Muscle of arm (tissue), 14 donors: ENCODE measurements at places on chromosomes 1 and 21. TPM values are rescaled to one million over a fixed set of nuclear protein-coding genes. Genes with fewer than 3 reads are reported as not detected.
A peak's percentile ranks its signal among the peaks of the same experiment; 100 is the strongest.

- no peak for DNase-seq
Observed at GRCh38 chr1:66351478-66351877, 182.5 kb upstream of the SGIP1 start.

DNA sequence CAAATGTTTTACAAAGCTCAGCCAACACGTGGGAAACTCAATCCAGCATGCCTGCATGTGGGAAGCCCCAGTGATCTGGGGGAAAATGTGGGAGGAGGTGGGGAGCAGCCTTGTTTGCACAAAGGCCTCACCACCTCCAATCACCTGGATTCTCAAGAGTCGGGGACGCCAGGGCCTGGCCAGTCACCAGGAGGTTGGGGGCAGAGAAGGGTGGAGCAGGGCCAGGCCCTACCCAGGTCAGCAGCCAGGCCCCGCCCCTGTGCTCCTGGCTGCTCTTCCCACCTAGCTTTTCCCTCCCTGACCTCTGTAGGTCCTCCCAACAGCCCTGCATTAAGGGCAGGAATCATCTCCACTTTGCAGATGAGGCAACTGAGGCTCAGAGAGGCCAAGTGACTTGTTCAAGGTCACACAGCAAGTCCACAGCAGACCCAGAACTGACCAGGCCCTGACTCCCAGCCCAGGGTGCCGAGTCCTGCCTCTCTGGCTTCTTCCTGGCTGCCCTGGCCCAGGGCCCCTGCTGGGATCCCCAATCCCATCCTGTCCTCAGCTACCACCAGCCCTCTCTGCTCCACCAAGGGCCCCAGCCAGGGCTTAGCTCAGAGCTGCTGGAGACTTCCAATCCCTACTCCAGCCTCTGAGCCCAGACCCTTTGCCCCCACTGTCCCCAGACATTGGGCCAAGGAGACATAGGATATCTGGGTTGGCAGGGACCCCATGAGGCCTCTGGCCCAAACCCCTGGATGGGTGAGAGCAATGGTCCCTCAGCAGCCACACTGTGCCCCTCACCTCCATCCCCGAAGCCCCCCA, 508.6 kb downstream of the PTPRU start:
- no peak for DNase-seq

KCNAB2 gene
- polyA plus RNA-seq, result 3.8 TPM

DNA sequence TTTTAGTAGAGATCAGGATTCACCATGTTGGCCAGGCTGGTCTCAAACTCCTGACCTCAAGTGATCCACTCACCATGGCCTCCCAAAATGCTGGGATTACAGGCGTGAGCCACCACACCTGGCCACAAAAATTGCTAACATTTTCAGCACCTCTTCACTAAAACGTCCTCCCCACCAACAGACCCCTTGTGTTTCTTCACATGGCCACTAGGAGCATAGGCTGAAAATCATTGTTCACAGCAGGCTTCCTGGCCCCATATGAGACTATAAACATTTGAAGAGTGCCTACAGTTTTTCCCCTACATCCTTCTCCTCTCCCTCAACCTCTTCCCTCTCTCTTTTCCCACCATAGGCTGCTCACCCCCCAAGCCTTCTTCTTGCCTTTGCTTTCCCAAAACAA, 28.0 kb upstream of the SFPQ start:
- no peak for DNase-seq

ARMH1 gene
- 1.0 TPM for polyA plus RNA-seq

DNA sequence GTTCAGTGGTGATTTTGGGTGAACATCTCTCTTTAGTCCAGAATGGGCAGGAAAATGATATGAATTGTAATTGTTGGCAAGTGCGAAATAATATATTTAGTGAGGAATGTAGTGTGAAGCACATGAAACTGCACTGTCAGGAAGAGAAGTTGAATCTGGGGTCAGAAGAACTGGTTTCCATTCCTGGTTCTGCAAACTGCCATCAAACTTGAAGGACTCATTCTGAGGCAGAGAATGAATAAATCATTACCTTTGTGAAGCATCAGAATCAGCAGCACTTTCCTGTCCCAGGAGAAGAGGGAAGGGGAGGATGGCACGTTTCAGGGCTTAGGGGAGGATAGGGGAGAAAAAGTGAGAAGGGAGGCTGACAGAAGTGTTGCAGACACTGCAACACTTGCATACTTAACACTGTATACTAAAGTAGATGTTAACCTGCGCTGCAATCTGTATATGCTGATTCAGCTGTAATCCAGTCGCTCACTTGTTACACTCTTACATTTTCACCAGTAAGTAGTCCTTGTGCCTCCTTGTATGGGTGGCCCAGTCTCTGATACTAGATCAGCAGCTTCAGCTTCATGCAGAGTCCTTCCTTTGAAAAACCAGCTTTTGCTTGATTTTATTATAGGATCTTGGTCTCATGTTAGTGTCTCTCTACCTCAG, 10.5 kb upstream of the RPTN start:
- no peak for DNase-seq

NBPF10 gene
- polyA plus RNA-seq, result 1.5 TPM

BSND gene
- polyA plus RNA-seq, result not detected

MOV10 gene
- polyA plus RNA-seq, result 98.3 TPM

- no peak for DNase-seq
Observed at GRCh38 chr1:10908266-10908665, 104.2 kb upstream of the TARDBP start.

- no peak for DNase-seq
Observed at GRCh38 chr1:114270282-114270681, 116.6 kb upstream of the SYT6 start.

- no peak for DNase-seq
Observed at GRCh38 chr1:53637511-53638359, 101.2 kb downstream of the GLIS1 start.

UTS2 gene
- 0.17 TPM for polyA plus RNA-seq

GRCh38 chr1:7292036-7292681, 478.9 kb upstream of the VAMP3 start:
- no peak for DNase-seq

- no peak for DNase-seq
Observed at GRCh38 chr1:18288722-18289121, 181.1 kb downstream of the IGSF21 start.

- no peak for DNase-seq
Observed at GRCh38 chr1:176515310-176515709, 52.3 kb downstream of the PAPPA2 start.

GRCh38 chr1:235199441-235199840, 38.4 kb upstream of the RBM34 start:
- DNase-seq, result peak; percentile 4

PTGER3 gene
- 0.68 TPM for polyA plus RNA-seq

DNA sequence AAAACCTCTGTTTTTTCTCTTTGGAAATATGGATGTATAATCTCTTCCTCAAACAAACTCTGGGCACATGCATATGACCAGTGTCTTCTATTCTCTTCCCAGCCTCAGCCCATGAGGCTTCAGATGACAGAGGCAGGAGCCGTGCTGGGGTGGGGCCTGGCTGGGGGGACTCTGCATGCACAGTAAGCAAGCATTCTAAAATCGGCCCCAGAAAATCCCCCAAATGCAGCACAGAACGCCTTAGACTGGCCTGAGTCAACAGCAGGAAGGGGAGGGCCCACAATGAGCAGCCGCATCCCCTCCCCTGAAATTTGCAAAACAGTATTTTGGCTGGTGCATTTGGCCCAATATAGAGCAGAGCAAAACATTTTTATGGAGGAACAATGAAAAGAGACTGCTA, 47.8 kb downstream of the ITPKB start:
- peak; percentile 70 for DNase-seq

PGLYRP4 gene
- not detected for polyA plus RNA-seq

GRCh38 chr1:56922507-56922906, 43.3 kb downstream of the C8B start:
- DNase-seq, result no peak

PRUNE1 gene
- 28.6 TPM for polyA plus RNA-seq

DNA sequence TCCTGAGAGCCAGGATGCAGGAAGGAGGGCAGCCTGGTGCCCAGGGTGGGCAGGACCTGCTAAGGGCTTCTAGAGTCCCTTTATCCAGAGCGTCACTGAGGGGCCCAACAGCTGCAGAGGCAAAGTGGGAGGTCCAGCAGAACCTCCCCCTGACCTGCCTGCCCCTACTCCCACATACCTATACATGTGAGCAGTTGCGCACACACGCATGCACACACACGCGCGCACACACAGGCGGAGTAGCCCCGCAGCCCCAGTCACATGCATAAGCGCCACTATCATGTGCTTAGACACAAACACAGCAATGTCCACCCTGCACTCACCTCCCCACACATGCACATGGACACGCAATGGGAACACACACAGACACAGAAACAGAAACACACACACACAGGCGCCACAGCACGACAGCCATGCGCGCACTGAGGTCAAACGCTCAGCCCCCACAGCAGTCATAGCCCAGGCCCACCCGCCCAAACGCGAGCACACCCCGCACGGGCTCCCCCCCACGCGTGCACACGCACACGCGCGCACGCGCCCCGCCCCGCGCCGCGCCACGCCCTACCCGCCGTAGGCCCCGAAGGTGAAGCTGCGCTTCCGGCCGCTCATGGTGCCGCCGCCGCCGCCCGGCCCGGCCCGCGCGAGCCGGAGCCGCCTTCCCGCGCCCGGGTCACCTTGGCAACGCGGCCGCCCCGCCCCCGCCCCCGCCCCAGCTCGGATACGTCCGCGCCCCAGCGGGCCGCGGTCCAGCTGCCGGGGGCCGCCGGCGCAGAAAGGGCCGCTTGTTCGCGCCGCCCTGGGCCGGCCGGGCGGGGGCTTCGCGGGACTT, 17.7 kb downstream of the RAP1GAP start:
- DNase-seq, result no peak

NR5A2 gene
- polyA plus RNA-seq, result 3.0 TPM

- no peak for DNase-seq
Observed at GRCh38 chr21:34582506-34583150, 32.3 kb downstream of the RCAN1 start.
